ENCODE measurements at places on chromosomes 6 and 20. TPM values are rescaled to one million over a fixed set of nuclear protein-coding genes. Genes with fewer than 3 reads are reported as not detected.
A peak's percentile ranks its signal among the peaks of the same experiment; 100 is the strongest.

DNA sequence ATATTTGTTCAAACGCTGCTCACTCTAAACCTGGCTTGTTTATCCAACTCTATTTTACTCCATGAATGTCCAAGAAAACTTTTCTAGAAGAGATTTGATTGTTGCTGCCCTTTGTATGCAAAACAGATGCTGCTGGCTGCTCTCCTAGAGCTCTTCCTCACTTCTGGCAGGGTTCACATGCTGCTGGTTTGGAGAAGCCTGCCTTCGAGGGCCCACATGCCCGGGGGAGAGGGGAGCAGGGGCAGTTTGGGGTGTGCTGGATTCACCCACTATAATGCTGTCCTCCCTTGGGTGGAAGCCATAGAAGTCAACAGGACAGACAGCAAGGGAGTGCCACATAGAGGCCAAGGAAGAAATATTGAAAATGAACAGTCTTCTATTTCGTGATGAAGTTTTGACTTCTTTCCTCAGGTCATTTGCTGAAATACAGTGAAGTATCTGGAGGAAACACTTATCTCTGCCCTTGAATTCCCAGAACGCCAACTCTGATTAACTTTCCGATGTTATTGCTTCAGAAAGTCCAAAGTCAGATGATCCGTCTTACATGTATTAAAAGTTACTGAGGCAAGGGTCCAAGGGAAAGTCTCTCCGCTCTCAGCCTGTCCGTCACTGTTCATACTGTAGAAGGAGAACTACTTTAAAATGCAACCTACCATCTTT, 32.4 kb downstream of the LY86 start:
- no peak for DNase-seq

GRCh38 chr20:11379257-11380011, 538.3 kb upstream of the BTBD3 start:
- DNase-seq, result peak; percentile 78

DNA sequence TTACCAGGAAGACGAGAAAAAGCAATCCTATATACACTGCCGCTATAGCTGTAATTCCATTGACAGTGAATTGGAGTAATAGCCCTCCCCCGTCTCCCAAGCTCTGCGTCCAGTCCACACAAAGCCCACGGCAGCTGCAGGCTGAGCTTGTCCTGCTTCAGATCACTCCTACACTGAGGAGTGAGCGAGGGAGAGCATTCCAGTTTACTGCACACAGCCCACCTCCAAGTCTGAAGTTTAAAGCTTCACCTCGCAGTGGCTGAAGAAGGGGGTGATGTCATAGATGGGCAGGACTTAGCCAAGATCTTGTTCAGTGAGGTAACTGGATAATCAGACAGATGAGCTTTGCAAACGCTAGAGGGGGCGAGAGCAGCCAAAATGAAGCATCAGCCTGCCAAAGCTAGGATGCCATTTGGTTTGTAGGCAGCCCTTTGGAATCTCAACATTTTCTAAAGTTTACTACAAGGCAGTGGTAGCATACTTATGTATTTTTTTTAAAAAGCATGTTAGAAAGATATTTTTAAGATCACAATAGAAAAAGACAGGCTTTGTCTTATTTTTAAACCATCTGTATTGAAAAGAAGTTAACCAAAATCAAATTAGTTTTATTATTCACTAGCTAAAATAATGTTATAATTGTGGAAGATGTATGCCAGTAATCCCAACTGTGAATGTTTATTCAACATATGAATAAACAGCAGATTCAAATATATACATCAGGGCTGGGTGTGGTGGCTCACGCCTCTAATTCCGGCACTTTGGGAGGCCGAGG, at the start of gene FLRT3:
FLRT3 (minus strand) TSS at position 213 of the 772 bp plus-strand sequence. CDS start 10,106 bp downstream, outside the sequence.
- DNase-seq, result peak; percentile 96

The CYP21A2 gene
- 0.12 TPM for total RNA-seq
